Aorta (tissue), 5 donors: ENCODE measurements at places on chromosomes 4 and X. TPM values are rescaled to one million over a fixed set of nuclear protein-coding genes. Genes with fewer than 3 reads are reported as not detected.
A peak's percentile ranks its signal among the peaks of the same experiment; 100 is the strongest.

The OPRPN gene
- total RNA-seq = not detected

The ADAMTS3 gene
- 5.9 TPM for total RNA-seq

The CTBP1 gene
- total RNA-seq = 111 TPM

The CDK16 gene
- 61.3 TPM for total RNA-seq

The NPY2R gene
- 0.13 TPM for total RNA-seq

The TMSB15A gene
- 1.2 TPM for total RNA-seq

GRCh38 chrX:1582686-1583437 lies 8.5 kb upstream of the AKAP17A start:
- no peak for DNase-seq

DNA sequence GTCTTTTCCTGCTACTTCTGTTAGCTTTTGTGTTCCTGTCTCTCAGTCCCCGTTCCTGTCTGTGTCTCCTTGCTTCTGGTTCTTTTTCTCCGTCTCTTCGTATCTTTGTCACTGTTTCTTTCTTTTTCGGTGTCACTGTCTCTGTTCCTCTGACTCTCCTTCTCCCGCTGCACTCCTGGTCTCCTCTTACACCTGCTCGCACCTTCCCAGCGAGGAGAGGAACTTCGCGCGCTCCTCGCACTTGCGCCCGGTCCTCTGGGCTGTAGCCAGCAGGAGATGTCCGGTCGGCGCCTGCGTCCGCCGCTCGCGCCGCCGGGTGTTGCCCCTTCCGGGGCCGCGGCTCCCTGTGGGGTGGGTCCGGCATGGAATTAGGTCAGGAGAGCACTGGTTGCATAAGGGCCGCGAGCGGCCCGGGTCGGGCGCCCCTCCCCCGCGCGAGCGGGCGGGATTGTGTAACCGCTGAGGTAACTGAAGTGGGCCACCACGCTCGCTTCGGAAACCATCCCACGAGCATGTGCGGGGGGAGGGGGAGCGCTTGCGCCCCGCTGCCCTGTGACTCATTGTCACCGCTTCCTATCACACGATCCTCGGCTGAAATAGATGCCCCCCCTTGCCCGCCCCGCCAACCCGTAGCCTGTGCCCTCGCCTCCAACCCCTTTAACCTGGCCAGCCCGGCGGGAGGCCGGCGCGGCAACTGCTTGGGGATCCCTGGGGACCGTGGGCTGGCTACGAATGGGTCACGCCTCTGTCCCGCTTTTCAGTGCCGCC lies 1.6 kb downstream of the LONRF3 start:
- DNase-seq = peak; percentile 93

DNA sequence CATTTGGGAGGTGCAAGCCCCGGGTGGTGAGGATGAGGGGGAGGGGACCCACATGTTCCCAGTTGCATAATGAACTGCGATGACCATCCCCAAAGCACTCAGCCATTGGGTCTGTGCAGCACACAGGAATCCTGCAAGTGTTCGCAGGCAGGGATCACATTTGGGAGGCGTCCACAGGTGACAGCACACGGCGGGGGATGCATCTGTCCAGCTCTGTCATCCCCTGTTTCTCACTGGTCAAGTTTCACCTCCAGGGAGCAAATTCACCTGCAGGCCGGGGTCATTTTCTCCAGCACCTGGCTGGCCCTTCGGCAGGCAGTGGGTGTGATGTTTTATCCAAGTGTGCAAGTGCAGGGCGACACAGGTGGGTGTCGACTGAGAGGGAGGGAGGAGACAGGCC lies 33.3 kb upstream of the SORCS2 start:
- no peak for DNase-seq

DNA sequence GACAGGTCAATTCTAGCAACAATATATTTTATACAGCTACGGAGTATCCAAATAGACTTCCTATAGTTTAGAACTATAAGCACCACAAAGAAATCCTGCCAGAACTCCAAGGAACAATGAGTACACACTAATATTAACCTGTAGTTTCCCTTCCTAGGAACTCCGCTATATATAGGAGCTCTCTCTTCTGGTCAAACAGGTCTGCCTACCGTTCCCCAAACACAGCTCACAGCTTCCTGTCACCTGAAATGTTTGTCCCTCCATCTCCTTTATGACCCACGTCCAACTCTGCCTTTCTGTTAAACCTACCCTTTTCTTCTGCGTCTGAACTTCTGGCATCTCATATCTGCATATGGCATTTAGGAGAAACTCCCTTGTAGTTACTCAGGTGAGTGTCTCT lies 10.5 kb upstream of the GJB1 start:
- DNase-seq = no peak

DNA sequence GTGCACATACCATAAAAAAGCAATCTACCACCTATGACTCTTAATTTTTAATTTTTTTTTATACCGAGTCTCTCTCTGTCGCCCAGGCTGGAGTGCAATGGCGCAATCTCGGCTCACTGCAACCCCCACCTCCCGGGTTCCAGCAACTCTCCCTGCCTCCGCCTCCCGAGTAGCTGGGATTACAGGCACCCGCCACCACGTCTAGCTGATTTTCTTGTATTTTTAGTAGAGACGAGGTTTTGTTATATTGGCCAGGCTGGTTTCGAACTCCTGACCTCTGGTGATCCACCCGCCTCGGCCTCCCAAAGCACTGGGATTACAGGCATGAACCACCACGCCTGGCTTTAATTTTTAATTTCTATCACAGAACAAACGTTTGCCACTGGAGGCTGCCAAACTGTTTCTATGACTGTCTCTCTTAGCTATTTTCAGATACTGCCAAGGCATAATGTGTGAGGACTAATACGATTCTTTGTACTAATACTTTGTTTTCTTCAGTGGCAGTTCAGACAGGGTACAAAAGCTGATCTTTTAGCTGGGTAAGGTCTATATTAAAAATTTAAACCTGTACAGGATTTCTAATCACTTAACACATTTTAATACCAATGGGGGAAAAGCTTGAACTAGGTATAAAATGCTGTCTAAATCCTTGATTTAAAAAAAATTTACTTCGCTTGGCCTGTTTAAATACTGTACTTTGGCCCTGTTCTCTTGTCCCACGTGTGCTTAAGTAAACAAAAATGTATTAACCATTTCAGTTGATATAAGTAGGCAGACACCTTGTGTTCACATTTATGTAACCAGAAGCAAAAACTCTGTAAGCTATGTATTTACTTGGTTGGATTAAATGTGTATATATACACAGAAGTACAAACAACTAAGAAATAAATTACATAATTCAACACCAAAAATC lies 2.3 kb downstream of the PGRMC2 start:
- no peak for DNase-seq

- DNase-seq = no peak
These were observed 10.1 kb downstream of the GDPD2 start for GRCh38 chrX:70432936-70433847.

DNA sequence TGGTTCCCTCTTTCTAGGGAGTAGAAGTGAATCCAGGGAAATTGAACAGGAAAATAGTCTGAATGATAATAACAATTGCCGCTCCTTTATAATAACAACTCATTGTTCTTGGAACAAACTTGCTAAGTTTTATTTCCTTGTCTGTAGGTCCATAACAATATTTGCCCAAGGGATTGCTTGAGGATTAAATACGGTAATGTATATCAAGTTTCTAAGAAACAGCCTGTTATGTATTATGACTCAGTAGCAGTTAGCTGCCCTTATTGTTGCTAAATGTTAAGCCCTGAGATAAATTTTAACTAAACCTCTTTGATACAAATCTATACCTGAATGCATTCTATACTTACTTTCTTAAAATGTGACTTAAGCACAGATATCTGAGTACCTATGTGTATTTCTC lies 215.9 kb upstream of the AADAT start:
- no peak for DNase-seq

DNA sequence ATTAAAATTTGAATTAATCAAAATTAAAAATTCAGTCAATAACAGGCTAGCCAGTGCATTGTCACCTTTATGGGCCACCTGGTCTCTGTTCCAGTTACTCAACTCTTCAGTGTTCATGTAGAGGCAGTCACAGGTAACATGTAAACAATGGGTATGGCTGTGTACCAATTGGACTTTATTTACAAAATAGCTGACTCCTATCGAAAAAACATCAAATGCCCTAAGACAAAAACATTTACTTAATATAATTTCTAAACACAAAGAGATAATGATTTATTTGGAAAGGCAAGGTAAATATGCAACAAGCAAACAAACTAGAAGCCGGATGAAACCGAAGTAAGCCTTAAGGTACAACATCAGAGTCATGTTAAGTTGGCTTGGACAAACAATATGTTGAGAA lies 8.8 kb downstream of the TMEM150C start:
- no peak for DNase-seq

DNA sequence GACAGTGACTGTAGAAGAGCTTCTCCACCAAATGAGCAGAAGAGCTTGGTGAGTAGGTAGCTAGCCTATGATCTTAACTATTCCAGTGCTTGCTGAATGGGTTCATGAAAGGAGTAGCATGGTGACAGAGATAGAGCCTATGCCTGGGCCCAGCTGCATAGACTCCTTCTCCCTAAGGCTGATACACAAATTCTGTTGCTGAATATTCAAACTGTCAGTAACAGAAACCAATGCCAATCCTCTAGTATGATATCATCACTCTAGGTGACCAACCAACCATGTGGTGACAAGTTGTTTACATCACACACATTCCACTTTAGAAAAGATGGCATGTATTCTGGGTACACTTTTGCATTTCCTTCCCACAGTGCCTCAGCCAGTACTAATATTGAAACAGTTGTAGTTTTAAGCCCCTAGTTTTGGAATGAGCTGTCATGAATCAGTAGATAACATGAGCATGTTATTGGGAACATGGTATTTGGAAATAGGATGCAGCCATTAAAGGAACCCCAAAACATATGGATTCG lies 103.4 kb upstream of the GRXCR1 start:
- no peak for DNase-seq

GRCh38 chr4:168893807-168894206 lies 116.2 kb downstream of the CBR4 start:
- DNase-seq = no peak

DNA sequence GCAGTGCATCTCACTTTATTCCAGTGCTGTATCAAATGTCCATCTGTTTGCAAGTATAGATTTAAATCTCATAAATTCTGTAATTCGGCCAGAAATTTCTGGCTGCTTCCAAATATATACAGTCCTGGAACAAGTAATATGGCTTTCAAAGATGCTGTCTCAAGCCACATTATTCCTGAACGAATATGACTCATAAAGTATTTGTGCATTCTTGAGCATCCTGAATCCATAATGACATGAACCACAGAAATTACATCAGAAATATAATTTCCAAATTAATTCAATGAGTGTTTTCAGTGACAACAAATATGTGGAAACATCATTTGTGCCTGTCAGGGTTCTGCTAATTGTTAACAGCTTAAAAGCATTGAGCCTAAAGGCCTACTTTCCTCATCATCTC lies 140.9 kb upstream of the HPGD start:
- no peak for DNase-seq

- no peak for DNase-seq
These were observed 29.1 kb upstream of the DKK2 start for GRCh38 chr4:107065201-107065600.

GRCh38 chr4:100804576-100805360 lies 286.9 kb upstream of the EMCN start:
- no peak for DNase-seq

GRCh38 chrX:116232833-116233232 lies 62.3 kb downstream of the AGTR2 start:
- DNase-seq = no peak

- DNase-seq = no peak
These were observed 63.8 kb upstream of the GATB start for GRCh38 chr4:151824656-151825055.

GRCh38 chrX:139640259-139640658 lies 67.7 kb downstream of the MCF2 start:
- no peak for DNase-seq

DNA sequence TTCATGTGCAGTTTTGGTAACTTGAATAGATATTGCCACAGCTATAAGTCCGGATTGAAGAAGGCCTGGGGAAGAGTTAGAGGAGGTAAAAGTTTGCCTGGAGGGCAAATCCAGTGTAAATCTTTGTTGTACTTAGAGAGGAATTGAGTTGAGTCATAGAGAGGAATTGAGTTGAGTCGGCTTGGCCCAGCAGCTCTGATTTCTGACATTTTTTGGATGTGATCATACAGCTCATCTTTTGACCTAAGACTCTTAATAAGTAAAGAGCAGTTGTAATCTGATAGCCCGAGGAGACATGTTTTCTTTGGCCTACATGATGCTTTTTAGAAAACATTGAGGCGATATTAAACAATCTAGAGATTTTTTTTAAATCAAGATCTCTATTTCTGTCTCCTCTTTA lies 3.9 kb downstream of the KIT start:
- DNase-seq = no peak

DNA sequence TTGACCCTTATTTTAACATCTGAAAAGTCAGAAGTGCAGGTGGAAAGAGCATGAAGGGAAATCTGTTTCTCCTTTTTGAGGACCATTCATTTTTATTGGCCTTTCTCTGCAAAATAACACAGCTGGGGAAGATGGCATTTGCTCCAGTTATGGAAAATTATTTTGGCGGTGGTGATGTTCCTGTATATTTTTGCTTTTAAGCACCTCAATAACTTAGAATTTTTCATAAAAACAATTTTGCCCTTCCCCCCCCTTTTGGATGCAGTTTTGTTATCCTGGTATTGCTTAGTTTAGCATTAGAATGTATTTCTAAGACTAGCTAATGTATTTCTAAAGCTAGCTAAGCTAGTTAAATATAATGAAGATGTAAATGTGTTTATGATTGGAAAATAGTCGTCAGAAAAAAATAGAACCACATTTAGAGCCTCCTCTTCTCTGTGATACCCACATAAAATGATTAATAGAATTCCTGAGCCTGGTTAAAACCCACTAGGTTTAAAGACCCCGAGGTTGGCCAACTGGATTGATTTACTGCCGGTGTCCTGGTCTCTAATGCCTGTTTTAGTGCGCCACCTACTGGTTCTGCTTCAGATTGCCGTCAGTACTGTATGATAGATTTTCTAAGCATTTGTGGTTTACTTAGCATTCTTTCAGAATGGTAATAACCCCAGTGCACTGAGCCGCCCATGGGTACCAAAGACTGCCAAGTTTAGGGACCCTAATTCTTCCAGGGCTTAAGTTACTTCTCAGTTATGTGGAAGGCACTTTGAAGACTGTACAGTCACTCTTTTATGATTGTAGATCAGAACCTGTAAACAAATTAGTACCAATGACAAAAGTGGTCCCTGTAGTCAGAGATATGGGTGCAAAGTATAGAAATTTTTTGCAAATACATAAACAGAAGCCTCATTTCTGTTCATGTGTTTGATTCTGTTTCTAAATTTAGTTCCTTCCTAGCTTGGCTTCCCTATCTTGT lies 11.4 kb downstream of the KLF3 start:
- DNase-seq = peak; percentile 80

GRCh38 chr4:83605744-83606172 lies 69.8 kb downstream of the GPAT3 start:
- no peak for DNase-seq

- peak; percentile 81 for DNase-seq
These were observed 1.5 kb upstream of the DDX3X start for GRCh38 chrX:41332408-41333002.

- no peak for DNase-seq
These were observed 71.6 kb downstream of the CHIC2 start for GRCh38 chr4:53992785-53993184.
